Substantia nigra (tissue), 51 donors: ENCODE measurements at places on chromosomes 6 and 20.

GRCh38 chr6:111692327-111693164 is 86.9 kb upstream of the TRAF3IP2 start:
- DNase-seq, result no peak

DNA sequence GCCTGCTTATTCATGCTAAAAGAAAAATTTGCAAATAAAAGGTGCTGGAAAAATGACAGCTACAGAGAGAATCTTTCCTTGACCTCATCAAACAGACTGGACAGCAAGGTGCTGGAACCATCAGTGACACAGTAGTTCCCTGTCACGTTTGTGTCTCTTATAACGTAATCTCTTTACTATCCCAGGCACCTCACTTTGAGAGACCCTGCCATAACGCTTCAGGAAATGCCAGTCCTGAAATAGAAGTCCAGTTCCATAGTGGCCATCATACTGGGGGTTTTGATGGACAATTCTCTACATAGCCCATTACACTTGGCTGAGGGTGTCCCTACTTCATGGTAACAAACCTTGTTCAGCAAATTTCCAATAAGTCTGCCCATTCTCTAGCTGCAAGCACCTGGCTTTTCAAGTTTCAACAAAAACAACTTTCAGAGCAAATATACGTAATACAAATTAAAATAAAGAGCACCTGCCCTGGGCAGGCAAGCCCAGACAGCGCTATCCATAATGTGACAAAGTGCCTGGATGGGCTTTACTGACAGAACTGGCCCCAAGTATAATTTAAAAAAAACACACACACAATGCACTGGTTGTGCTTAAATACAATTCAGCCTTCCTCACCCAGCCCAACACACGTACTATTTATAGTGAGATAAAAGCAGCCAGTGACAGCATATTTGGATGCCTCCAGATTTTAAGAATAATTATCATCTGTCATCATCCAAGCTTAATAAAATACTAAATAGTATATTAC is 38.7 kb downstream of the CNKSR3 start:
- no peak for DNase-seq

- no peak for DNase-seq
Measured at GRCh38 chr6:169862892-169863525, 111.6 kb downstream of the ERMARD start.

DNA sequence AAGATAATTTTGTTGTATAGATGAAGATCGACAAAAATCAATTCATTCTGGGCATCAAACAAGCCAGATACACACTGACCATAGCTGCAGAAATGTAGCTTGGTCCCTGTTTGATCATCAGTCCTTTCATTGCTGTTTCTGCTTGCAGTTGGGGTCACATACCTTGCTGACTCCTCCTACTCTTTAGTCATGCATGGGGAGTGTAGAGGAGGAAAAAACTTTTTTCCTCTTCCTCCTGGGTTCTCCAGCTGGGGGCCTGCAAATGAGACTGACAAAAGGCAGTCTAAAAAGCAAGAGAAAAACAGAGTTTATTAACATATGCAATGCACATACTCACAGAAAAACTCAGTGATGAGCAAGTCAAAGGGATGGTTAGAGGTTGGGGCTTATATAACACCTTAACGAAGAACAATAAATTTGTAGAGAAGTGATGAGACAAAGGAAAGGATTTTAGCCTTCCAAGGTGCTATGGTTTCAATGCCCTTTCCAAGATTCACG is 105.8 kb downstream of the QRSL1 start:
- no peak for DNase-seq

DNA sequence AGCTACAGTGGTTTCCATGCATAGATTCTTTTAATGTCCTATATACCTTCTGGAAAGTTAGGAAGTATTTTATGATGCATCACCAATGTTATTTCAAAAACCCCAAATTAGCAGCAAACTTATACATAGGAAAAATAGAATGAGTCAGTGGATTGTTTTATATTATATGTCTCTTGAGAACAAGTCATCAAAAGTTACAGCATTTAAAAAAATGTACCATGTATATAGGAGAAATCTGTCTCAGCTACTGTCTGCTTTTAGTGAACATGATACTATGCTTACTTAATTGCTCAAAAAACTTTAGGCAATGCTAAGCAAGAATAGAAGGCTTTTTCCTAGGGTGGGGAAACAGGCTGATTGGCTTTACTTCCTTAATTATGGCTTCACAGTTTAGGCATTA is 365.3 kb downstream of the SAMD5 start:
- DNase-seq, result no peak

DNA sequence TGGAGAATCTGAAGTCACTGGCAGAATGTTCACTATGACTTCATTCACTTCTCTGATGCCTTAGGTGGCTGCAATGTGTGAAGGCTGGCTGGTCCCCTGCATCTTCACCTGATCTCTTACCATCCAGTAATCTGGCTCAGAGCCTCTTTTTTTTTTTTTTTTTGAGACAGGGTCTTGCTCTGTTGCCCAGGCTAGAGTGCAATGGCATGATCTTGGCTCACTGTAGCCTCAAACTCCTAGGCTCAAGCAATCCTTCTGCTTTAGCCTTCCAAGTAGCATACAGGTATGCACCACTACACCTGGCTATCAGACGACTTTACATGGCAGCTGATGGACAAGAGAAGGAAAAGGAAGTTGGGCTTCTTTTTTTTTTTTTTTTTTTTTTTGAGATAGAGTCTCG is 25.8 kb upstream of the JARID2 start:
- no peak for DNase-seq

- no peak for DNase-seq
Measured at GRCh38 chr6:90677440-90677839, 90.6 kb upstream of the MAP3K7 start.

DNA sequence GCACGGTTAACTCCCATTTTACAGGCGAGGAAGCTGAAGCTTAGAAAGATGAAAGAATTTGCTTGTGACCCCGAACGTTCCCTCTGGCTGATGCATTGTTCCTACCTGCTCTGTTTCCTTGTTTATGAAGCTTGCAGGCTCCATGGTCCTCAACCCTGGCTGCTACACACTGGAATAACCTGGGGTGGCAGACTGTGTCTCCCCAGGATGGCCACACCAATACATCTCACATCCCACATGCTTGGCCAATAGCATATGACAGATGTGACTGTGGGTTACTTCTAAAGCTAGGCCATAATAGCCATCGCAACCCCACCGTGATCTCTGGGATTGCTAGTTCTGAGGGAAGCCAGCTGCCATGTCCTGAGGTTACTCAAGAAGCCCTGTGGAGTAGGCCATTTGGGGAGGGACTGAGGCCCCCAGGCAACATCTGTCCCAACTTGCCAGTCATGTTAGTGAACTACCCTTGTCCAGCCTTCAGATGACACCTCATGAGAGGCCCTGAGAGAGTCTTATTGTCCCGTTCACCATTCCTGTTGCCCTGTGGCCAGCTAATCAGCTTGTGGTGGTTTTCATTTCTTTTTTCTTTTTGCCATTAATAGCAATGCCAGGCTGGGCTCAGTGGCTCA is 6.7 kb upstream of the FAM110A start:
- no peak for DNase-seq

GRCh38 chr20:34834459-34834893 is 9.0 kb upstream of the NCOA6 start:
- no peak for DNase-seq

DNA sequence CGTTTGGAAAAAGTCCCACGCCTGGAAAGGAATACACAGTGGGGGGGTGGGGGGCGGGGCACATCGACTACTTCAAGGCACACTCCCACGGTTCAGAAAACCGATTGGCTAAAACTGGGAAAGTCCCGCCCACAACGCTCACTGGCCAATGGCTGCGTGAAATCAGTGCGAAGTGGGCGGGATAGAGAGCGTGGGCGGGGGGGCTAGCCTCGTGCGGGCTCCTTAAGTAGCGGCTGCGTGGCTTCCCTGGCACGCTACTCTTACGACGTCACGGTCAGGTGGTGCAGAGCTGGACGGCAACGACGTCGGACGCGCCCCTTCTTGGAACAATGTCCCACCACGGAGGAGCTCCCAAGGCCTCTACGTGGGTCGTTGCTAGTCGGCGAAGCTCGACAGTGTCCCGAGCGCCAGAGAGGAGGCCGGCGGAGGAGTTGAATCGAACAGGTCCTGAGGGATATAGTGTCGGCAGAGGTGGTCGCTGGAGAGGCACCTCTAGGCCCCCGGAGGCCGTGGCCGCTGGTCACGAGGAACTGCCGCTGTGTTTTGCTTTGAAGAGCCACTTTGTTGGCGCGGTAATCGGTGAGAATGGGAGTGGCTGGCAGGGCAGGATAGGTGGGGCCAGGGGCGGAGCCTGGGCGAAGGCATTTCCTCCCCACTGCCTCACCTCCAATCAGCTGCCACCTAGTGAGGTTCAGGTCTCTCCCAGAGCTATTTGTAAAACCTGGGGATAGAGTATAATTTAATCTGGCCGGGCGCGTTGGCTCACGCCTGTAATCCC is at the start of gene DDX43:
Gene DDX43 (plus strand): TSS at position 252 of the 778 bp plus-strand sequence. CDS start 78 bp downstream, at position 330.
- no peak for DNase-seq

GRCh38 chr6:55953335-55953734 is 77.9 kb upstream of the BMP5 start:
- no peak for DNase-seq

DNA sequence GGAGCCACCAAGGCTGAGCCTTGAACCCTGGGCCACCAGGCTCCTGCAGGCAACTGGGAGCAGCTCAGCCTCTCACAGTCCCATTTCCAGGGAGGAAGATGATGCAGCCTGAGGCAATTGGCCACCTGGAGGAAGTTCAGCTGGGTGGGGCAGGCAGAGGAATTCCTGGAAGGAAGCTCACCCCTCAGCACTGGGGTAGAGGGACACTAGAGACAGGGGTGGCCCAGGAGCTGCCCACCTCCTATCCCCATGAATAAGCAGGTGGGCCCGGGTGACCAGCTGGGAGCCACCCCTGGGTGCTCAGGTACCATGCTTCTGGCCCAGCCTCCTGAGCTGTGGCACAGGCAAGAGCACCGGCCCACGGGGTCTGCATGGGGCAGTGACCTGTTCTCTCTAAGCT is 3.6 kb upstream of the HSPA12B start:
- DNase-seq, result no peak

- no peak for DNase-seq
Measured at GRCh38 chr20:17786221-17786718, 86.5 kb downstream of the BANF2 start.
